ENCODE measurements at places on chromosomes 4 and X.

DNA sequence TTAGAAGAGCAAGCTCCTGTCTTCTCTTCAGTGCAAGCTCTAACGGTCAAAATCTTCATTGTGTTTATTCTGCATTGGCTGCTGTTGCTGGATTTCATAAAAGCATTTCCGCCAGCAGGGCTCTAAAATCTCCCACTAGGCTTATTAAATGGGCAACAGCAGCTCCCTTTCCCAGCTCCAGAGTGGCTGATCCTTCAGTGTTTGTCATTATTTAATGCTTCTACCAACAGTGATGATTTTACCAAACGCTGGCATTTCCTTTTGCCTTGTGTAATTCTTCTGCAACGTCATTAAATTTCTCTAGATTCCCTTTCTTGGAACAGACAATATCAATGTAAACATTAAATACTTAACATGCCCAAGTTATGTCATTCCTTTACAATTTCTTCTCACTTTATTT, 20.1 kb downstream of the SLC7A11 start:
- DNase-seq: no peak

- no peak for DNase-seq
Measured at GRCh38 chr4:8210010-8210409, 10.9 kb downstream of the SH3TC1 start.

DNA sequence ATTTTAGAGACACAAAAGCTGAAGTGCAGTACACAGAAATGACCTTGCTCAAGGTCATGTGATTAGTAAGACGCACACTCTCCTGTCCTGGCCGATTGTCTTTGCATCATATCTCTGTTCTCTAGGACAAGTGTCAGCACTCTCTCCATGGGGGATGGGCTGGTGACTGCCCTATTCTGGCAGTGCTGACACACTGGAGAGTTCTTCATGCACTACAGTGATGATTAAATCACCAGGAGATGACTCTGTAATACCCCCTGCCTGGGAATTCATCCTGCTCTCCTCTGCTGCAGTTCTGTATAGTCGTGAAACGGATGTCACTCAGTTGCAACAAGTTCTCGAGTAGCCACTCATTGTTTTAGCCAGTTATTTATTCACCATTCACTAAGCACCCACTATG, 5.3 kb upstream of the SHISA3 start:
- DNase-seq: no peak

GRCh38 chr4:100162027-100162685, 28.1 kb downstream of the DDIT4L start:
- DNase-seq: no peak

- no peak for DNase-seq
Measured at GRCh38 chrX:10052906-10053625, 85.9 kb downstream of the CLDN34 start.

GRCh38 chrX:44651358-44651757, 108.7 kb upstream of the FUNDC1 start:
- no peak for DNase-seq

DNA sequence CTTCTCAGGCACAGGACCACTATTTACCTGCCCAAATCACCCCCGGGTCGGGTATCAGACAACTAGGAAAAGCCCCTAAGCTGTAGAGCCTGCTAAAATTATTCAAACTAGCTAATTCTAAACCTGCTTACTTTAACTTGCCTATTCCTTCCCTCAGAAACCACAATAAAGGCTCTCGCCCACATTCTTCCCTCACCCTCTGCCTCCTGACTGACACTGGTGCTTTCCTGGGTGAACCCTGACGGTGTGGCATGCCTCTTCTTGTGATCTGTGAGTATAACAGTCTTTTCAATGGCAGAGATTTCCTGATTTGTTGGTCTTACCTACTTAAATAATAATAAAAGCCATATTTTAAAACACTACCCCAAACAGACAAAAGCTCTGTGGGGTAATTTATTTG, 242.1 kb upstream of the ZCCHC13 start:
- no peak for DNase-seq

GRCh38 chr4:6516762-6517161, 44.3 kb upstream of the PPP2R2C start:
- DNase-seq: no peak

DNA sequence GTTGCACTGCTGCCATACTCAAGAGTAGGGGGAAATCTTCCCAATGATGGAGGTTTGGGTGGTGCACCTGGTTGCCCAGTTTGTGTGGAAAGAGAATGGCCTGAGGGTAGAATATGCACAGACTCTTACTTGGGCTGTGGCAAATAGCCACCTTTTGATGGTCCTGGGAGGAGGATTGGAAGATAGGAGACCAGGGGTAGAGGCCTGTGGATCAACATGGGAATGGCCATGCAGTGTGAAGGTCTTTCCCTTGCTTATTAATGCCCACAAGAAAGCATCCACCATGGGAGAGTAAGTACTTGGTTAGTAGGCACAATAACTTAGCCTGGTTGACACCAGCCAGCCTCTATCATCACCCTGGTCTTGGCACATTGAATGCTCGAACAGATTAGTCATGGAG, 156.8 kb upstream of the LEF1 start:
- DNase-seq: no peak

- no peak for DNase-seq
Measured at GRCh38 chr4:145196747-145197146, 16.4 kb upstream of the OTUD4 start.

- DNase-seq: no peak
Measured at GRCh38 chr4:165418073-165418472, 39.3 kb downstream of the CPE start.

DNA sequence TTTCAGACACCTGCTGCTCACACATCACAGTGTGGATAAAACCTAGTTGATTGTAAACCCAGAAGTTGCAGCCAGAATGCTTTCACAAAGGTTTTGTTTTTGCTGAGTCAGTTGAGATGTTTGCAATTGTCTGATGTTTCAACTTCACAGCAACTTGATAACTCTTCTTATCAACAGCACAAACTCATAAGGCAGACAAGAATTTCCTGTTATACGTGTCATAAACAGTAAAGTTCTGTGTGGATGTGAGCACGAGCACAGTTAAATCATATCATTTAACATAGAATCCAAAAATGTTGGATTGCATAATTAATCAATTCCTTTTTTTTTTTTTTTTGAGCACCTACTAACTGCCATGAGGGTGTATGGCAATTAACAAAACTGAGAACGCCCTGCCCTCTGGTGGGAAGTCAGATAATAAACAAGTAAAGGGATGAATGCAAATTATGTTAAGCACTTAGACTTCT, 512.2 kb downstream of the PDHA2 start:
- no peak for DNase-seq

GRCh38 chr4:105129286-105130040, 17.2 kb upstream of the TET2 start:
- DNase-seq: no peak

GRCh38 chr4:184513802-184514120, 39.4 kb upstream of the IRF2 start:
- no peak for DNase-seq

DNA sequence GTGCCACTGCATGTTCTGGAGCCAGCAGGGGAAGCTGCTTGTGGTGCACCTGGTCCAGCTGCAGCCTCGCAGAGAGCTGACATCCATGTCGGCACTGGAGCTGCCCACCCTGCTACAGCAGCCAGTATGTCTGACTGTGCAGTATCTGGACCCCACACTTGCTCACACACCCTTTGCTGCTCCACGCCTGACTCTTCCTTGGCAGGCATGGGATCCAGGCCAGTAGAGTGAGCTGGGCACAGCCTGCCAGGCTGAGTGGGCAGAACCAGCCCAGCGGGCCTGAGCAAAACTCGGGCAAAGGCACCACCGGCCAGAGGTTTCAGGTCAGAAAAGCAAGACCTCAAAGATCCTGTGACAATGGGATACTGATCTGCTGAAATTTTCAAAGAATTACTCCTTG, 690.1 kb downstream of the STPG2 start:
- DNase-seq: no peak

DNA sequence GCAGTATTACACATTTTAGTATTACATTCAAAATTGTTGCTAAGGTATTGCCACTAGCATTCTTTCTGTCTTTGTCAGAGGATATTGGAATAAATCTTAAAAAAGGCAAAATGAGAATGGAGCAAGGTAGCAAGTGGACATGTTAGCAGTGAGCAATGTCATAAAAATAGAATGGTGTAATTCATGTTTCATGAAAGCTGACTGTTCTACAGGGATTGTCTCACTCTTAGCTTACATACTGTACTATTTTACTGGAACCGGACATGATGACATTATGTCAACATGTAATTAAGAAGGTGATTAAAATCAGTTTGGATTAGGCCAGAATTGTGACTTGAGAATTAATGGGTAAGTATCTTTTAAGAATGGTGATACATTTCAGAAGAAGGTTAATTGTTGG, 1086.2 kb downstream of the STIM2 start:
- no peak for DNase-seq

GRCh38 chr4:37710491-37710890, 24.3 kb upstream of the RELL1 start:
- no peak for DNase-seq

DNA sequence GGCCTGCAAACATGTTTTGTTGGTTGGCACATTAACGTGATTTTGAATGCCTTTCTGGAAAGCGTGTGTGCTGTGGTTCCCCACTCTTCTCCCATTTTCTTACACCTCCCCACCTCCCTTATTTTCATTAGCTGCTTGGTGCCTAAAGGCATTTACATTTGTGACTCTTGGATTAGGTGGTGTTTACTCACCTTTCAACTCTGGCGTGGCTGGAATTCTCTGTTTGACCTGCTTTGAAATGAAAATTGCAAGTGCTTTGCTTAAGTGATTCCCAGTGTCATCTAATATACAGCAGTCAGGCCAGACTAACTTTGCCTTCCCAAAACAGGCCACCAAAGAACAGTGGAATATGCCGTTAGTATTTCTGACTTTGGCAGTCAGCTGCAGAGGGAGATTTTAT, 80.5 kb downstream of the NHSL2 start:
- DNase-seq: no peak

Data from bone marrow (tissue), 2 donors.